ENCODE measurements at places on chromosomes 11 and 22.

GRCh38 chr11:76799066-76799804 is 16.1 kb downstream of the TSKU start:
- peak; percentile 55 for DNase-seq

- DNase-seq = no peak
These were observed 4.4 kb upstream of the SPDYC start for GRCh38 chr11:65165410-65166317.

- no peak for DNase-seq
These were observed 1298.0 kb upstream of the CNTN5 start for GRCh38 chr11:97722721-97723120.

GRCh38 chr11:7046474-7047175 is 26.3 kb downstream of the NLRP14 start:
- no peak for DNase-seq

DNA sequence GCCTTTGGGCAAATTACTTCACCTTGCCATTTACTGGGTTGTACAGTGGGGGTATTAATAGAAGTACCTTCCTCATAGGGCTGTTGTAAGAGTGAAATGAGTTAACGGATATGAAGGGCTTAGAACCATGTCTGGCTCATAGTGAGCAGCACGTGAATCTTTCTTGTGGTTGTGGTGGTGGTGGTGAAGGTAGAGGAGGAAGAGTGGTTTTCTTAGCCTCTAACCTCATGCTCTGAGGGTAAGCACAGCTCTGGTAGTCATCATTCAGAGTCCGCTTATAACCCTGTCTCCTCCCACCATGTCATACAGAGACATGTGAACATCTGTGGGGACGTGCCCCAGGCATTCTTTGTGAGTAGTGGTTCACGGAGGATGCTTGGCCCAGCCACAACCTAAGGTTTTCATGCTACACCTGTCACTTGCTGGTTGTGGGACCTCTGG is 43.6 kb downstream of the TEAD1 start:
- DNase-seq = peak; percentile 1

DNA sequence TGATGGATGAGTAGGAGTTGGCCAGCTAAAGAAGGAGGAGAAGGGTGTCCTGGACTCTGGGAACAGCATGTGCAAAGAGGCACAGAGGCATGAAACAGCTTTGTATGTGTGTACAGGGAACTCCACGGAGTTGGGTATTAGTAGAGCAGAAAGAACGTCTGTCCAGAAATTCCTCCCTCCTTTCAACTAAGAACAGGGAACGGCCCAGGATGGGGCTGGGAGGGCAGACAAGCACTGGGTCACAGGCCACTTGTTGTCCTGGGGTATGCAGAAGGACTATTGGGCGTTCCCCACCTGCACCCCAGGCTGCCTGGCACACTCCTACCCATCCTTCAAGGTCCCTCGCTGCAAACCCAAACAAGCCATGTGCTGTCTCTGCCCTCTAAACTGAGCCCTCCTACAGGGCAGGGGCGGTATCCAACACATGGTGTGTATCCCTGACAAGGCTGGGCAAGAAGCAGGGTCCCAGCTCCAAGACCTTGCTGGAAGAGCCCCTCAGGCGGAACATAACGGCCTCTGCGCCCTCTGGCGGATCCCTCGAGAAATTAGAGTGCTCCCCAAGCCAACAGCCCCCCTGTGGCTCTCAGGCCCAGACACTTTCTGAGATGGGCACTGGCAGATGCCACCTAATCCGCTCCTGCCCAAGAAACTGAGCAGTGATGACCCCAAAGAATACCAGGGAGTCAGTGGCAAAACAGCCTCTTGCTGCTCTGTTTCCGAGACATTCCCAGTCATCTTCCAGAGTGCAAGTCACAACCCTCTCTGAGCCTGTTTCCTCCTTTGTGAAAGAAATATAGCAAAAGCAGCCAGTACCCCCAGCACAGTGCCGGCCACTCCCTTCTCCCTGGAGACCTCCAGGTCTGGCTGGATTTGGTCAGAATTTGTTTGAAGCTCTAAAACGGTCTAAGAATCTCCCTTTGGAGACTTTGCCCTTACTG is 1.6 kb upstream of the ELFN2 start:
- peak; percentile 34 for DNase-seq

GRCh38 chr11:1508491-1508891 is 21.9 kb upstream of the MOB2 start:
- DNase-seq = no peak

DNA sequence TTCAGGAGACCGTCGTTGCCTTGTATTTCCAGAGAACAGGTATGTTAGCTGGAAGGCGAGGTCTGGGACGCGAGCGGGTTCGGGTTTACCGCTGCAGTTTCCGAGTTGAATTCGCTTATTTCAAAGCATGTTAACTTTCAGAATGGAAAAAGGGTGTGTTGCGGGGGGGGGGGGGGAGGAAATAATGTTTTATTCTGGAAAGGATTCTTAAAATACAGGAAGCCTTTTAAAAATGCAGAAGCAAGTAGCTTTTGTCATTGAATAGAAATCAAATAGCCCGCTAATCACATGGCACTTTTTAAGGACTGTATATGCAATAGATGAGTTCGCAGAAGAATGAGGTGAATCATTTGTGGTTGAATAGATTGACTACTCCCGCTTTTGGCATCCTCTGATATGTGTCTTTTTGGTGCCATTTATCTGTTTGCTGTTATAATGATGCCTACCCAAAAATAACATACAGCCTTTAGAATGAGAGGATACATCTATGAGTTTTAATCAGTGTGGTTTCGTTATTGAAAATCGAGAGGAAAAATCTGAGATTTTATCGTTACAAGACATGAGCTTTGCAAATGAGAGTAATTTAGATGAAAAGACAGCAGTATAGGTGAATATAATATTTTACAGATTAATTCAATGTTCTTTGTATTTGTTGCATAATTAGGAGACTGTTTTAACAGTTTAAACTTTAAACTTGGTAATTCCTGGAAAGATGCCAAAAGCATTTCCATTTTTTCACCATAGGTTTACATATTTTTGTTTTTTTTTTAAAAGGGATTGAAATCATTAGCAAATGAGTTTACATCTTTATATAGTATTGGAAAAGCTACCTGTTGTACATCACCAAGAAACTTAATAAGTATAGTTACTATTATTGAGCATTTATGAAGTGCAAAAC is 1.7 kb downstream of the PDE3B start:
- no peak for DNase-seq
